ENCODE measurements at places on chromosomes 16 and 17. TPM values are rescaled to one million over a fixed set of nuclear protein-coding genes. Genes with fewer than 3 reads are reported as not detected.

GRCh38 chr16:52265446-52265861 lies 281.5 kb downstream of the TOX3 start:
- DNase-seq, result no peak

DNA sequence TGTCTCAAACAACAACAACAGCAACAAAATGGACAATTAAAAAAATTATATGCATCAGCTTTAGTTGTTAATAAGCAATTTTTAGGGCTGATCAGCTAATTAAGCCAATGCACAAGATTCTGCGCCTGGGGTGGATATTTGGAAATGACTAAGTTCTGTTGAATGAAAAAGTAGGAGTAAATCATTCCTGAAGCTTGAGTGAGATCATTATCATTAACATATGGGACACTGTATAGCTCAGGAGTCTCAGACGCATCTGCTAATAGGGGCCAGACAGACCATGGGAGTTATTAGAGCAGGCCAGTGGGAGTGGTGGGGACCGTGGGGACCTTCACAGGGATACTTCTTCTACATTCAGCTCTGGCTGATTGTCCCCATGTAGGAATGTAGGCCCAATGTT lies 22.8 kb downstream of the IRX5 start:
- no peak for DNase-seq

DNA sequence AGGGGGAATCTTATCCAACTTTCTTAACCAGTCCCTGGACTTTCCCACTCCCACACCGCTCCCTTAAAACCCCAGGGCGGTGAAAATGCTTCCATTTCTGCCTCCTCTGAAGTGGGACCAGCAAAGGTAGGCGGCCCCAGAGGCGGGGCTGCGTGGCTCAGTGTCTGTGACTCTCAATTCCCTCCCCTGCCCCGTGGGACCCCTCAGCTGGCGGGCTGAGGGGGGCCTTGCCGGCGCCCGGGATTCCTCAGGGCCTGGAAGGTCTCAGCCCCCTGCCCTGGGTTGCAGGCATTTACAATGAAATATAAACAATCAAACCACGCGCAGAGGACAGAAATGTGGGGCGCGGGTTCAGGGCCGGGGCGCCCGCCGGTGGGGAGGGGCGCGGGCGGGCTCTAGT lies 3.6 kb downstream of the SOST start:
- DNase-seq, result no peak

DNA sequence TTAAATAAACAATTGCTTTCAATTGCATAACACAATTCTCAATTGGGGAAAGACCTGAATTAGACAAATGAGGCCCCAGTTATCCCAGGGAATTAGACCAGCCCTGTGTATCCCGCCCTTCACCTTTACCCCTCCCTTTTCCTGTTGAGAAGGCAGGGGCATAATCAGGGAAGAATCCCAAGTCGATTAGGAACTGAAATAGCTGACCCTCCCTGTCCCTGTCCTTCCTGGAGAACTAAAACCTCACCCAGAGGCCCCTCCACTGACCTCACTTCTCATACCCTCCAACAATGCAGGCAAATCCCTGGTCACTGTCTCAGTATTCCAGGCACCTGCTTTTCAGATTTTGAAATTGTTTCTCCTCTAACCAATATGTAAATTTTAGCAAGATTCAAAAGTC lies 165.4 kb upstream of the CDH11 start:
- DNase-seq, result no peak

Gene WFDC1
- 32.1 TPM for polyA plus RNA-seq

Gene C16orf54
- not detected for polyA plus RNA-seq

Data from fibroblast of lung (primary cell).